GM18507 (cell line): ENCODE measurements at places on chromosomes 3 and 15.

DNA sequence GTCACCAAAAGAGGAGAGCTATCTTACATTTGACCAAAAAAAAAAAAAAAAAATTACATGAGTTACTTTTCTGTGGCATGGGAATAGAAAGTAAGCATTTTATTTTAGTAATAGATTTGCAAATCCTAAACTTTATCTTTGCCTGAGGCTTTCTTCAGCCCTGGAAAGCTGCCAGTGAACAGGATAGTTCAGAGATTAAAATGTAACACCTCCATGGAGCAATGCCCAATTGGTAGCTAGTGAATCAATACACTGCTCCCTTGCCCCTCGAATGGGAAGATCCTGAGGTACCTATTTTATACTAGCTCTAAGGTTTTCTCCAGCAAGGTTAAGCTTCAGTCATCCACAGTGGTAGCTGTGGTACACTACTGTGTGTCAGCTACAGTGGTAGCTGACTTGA, 867.1 kb downstream of the NAALADL2 start:
- DNase-seq, result no peak

DNA sequence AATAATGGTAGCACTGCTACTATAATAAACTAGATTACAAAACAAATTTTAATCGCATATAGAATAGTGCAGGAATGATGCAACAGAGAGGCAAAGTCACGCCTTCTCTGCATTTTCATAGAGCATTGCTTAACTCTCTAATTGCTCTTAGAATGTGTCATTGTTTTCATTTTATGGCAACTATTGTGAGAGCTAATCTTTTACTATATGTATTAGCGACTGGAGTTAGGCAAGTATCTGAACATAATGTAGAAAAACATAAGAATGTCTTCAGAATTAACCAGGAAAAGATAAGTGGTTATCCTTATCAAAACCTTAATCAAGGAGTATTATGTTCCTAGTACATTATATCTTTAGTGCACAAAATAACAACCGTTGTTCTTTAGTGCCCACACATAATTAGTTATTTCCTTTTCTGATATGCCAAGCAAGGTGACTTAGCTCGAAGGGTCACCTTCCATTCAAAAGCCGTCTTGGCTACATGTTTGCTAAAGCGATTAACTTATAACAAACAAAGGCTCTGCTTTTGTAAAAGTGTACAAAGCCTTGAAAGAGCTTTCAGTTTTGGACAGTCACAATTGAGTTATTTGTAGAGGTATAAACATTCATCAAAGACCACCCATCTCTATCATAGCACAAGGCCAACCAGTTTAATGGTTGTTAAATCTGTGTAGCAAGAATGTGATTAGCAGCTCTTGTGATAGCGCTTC, 1328.9 kb downstream of the ROBO2 start:
- no peak for DNase-seq

- no peak for DNase-seq
Observed at GRCh38 chr3:113261626-113262303, 50.4 kb downstream of the BOC start.

- DNase-seq, result no peak
Observed at GRCh38 chr3:110459021-110459420, 612.6 kb upstream of the NECTIN3 start.

DNA sequence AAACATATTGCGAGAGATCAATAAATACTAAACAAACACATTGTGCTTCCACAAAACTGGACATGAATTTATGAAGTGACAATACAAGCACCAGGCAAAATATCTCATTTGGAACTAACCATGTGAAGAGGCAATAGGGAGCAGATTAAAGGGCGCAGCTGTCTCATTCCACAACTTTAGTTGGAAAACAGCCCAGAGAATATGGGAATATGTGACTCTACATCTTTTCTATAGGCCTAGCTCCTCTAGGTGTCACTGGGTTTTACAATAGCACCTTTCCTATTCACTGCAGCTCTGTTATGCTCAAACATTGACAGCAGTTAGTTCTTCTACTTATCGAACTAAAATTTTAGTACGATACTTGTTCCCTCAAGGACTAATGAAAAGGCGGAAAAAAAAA, 866.3 kb upstream of the GBE1 start:
- no peak for DNase-seq

DNA sequence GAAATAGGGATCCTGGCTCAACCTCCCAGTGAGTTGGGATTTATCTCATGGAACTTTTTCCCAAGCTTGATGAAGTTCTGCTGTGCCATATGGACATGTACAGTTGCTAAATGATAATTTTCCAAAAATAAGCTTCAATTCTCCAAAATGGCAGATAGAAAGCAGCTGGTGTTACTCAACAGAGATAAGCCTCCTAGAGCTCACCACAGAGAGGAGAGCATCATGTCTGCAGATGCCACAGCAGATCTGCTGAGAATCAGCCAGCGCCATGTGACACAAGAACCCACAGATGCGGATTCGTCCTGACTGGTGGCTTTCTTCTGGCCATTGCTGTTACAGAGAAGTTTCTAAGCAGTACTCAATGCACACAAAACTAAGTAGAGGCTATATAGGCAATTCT, 50.6 kb downstream of the AGTR1 start:
- DNase-seq, result no peak

- no peak for DNase-seq
Observed at GRCh38 chr15:31086344-31086743, 15.2 kb downstream of the TRPM1 start.

DNA sequence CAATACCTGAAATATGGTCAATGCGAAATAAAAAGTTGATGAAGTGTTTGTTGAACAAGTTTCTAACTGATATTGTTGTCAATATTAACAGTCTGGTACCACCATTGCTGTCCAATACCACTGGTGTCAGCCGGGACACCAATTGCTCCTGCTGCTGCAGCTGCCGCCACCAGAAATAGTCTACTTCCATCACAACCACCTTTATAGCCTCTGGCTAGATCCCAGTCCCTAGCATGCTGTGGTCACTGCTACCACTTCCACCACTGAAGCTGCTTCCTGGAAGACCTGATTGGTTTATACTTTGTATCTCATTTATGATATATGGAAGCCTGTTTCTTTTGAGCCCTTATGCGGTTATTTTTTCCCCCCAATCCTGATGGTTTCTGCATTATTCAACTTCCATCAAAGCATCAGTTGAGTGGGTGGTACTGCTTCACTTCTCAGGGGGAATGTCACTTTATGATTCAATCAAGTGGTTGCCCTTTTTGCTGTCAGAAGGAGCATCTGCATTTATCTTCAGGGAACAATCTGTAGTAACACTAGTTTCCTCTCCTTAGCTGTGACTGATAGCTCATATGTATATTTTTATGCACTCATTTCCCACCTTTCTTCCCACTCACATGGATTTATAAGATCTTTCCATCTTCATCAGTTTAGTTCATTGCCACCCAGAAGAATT, 11.7 kb downstream of the LNP1 start:
- DNase-seq, result no peak

DNA sequence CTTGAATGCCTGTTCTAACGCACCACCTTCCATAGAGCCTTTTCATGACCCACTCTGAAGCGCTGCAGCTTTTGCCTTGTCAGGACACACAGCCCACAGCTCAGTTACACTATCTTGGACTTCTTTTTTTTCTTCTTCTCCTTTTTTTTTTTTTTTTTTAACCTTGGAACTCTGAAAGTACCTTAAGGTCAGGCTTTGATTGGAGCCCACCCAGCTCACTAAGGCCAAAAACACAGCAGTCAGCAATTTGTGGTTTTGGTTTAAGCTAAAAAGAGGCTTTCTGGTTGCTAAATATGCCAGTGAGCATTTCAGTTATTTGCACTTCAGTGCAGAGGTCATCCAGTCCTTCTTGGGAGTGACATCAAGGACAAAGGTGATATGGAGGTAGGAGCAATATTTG, 1.7 kb downstream of the SLC25A20 start:
- no peak for DNase-seq

DNA sequence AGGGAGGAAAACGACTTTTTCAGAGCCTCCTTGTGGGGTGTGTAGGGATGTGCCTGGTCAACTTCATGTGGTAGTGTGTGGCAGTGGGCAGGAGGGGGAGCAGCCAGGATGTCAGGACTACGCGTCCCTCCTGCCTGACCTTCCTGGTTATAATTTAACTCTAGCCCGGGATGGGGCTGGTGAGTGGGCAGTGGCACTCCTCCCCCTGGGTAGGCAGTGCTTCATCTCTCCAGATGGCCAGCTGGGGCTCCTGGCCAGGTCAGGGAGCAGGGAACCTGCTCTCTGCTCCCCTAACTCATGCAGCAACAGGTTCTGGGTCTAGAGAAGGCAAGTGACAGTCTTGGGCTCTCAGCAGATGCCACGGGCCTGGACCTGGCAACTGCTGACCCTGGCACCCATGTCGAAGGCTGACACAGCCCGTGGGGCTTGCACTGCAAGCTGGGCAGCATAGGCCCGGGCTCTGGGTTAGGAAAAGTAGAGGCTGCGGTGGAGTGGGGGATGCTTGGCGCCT, 2.6 kb downstream of the ITIH4 start:
- DNase-seq, result no peak

- DNase-seq, result no peak
Observed at GRCh38 chr3:113697500-113698090, 1.2 kb upstream of the USF3 start.

DNA sequence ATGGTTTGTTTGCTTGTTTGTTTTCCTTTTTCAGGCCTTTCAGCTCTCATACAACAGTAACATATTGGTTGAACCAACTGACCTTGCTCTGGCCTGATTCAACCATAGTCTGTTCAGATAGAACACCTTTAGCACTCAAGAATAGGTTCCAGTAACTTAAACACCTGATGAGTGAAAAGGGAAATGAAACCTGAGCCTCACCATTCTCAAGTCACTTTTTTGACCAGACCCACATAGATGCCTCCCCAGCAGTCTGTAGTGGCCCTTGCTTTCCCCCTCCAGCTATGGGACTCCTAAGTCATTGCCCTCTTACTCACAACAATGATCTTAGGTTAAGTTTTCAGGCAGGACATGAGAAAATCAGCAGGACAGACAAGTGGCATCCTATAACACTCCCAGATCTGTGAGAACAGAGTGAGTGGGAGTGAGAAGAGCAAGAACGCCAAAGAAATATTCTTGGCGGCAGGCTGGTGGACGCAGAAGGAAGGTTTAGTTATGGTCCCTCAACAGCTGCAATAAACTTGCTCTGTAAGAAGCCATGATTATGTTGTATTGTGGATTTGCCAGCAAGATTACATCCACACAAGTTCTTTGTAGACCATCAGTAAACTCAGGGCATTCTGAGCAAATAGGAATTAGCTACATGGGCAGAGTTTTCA, 367.5 kb downstream of the MECOM start:
- DNase-seq, result no peak

DNA sequence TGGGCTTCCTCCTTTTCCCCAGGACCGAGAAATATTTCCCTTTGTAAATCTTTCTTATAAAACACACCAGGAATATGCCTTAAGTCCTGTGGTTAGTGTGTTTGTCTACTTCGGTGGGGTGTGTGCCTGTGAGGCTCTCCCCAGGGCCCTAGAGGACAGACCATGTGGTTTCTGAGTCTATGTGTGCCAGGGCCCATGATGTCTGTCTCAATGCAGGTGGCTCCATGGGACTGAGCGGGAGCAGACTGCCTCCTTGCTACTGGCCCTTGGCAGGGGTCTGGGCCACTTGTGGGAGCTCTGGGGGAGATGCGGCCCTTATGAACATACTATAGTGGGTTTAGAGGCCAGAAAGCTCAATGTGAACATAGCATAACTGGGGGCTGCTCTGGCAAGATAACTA, 37.6 kb downstream of the SCN5A start:
- DNase-seq, result no peak

DNA sequence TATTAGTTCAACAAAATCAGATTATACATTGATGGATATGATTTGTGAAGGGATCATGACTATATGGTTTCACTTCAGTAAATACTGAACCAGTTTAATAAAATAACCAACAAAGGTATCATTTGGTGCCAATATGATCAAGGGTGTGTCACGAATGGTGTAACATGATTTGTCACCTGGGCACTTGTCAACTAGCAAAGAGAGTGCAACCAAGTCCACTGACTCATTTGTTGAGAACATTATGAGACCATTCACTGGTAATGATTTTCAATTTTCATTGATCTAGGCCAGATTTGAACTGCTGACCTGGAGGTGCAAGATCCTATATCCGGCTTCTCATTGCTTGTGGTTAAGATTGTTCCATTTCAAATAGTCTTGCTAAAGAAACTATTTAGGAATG, 1037.9 kb downstream of the ROBO2 start:
- DNase-seq, result no peak

DNA sequence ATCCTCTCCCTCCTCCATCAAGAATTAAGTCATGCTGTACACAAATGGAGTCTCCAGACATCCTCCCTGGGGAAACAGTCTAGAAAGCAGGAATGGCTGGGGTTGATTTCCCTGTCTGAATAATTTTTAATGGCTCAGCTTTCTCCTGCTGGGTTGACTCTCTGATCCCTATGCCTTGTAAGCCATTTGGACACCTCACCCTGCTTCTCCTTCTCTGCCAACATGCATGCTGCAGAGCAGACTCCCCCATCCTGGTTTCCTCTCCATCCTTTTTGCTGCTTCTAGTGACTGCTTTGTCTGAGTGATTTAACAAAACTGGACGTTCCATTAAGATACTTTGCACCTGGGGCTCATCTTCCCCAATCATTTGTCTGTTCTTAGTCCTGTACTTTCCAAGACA, 22.2 kb downstream of the SV2B start:
- DNase-seq, result no peak

- no peak for DNase-seq
Observed at GRCh38 chr3:158460926-158461325, 110.1 kb upstream of the MLF1 start.

DNA sequence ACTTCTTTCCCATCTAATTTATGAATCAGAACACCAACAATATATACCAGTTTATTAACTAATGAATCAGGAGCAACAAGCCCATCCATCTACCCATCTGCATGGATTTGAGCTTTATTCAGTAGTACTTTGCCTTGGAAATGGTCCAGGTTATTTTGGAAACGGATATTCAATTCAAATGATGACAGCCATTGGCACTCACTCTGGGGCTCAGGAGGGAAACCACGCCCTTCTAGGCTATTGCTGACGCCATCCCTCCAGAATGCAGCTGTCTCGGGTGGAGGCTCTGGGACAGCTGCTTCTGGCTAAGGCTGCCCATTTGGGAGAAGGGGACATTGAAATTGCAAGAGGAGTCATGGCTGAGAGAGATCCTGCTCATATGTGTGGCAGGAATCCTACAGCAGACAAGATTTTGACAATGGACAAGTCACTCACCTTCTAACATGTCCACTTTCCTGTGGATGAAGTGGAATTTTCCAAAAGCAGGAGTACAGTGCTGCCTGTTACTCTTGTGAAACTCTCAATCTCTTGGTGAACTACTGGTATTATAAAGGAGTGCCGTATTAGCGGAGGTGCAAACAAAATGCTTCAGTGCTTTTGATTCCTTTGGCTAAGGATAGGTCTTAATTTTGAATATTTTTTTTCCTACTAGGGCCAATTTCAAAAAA, 29.3 kb upstream of the TRAK1 start:
- DNase-seq, result no peak

DNA sequence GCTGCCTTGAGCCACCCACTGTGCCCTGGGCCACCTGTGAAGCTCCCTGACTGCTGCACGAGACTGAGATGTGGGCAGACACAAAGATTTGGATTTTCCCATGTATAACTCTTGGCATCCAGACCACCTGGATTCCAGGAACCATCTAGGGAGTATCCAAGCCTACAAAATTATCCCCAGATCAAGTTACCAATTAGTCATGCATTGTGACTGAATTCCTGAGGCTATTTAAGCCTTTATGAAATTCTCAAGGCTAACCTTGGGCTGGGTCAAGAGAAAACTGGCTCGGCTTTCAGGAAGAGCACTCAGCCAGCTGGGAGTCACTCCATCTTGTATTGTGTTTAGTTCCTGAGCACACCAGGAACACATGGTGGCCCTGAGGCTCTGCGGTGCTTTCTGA, 13.3 kb upstream of the ATP13A5 start:
- no peak for DNase-seq

GRCh38 chr15:26790118-26790517, 17.3 kb upstream of the GABRB3 start:
- no peak for DNase-seq
